Stimulated activated CD4-positive, alpha-beta T cell treated with anti-CD3 and anti-CD28 coated beads, Interleukin-12 subunit alpha, Interleukin-12 subunit beta, amount 100 ng/mL, for 48 hours (primary cell): ENCODE measurements at places on chromosomes 12 and 14.

GRCh38 chr12:24172031-24172772, 222.7 kb upstream of the SOX5 start:
- DNase-seq: no peak

GRCh38 chr12:111448266-111448830, 42.6 kb downstream of the SH2B3 start:
- no peak for DNase-seq

DNA sequence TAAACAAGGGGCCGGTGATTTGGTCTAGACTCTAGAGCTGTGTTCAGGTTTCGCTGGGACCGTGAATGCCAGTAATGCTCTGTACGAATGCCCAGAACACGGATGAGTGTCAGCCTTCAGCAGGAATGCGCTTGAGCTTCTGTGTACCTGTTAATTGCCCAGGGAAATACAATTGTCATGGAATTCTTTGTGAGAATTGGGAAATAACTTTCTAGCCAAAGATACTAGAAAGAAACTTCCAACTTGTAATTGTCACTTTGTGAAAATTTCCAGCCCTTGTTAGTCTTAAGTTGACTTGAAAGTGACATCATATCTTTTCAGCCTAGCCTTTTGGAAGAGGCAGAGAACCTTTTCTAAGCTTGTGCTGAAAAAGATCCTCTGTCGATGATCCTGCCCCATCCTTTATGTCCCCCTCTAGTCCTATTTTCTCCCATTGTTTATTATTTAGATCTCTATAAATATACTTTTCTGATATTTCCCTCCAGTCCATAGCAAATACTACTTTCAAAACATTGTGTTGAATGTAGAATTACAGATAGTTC, 2.7 kb downstream of the CHST11 start:
- DNase-seq: no peak

GRCh38 chr12:57811028-57811755, 7.3 kb downstream of the AVIL start:
- no peak for DNase-seq

GRCh38 chr14:24181371-24182077, 7.1 kb downstream of the IPO4 start:
- DNase-seq: no peak

- DNase-seq: no peak
Measured at GRCh38 chr14:32078023-32078857, 1.1 kb downstream of the ARHGAP5 start.

- no peak for DNase-seq
Measured at GRCh38 chr12:55850401-55850800, 7.7 kb upstream of the MMP19 start.

GRCh38 chr12:2108975-2109671, 56.3 kb downstream of the CACNA1C start:
- no peak for DNase-seq

- peak; percentile 4 for DNase-seq
Measured at GRCh38 chr14:91464615-91465205, 45.4 kb downstream of the PPP4R3A start.

GRCh38 chr12:121224591-121224990, 14.7 kb downstream of the P2RX4 start:
- no peak for DNase-seq

- no peak for DNase-seq
Measured at GRCh38 chr12:76915361-76916169, 36.7 kb upstream of the CSRP2 start.

GRCh38 chr12:28104316-28104715, 85.9 kb upstream of the CCDC91 start:
- DNase-seq: no peak

DNA sequence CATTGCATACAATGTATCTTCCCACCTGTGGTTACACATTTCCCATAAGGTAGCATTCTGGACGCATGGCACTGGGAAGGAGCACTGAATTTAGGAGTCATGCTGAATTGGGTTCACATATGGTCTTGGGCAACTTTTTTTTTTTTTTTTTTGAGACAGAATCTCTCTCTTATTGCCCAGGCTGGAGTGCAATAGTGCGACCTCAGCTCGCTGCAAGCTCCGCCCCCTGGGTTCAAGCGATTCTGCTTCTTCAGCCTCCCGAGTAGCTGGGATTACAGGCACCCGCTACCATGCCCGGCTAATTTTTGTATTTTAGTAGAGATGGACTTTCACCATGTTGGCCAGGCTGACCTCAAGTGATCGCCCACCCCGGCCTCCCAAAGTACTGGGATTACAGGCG, 13.3 kb downstream of the DIP2B start:
- DNase-seq: no peak

DNA sequence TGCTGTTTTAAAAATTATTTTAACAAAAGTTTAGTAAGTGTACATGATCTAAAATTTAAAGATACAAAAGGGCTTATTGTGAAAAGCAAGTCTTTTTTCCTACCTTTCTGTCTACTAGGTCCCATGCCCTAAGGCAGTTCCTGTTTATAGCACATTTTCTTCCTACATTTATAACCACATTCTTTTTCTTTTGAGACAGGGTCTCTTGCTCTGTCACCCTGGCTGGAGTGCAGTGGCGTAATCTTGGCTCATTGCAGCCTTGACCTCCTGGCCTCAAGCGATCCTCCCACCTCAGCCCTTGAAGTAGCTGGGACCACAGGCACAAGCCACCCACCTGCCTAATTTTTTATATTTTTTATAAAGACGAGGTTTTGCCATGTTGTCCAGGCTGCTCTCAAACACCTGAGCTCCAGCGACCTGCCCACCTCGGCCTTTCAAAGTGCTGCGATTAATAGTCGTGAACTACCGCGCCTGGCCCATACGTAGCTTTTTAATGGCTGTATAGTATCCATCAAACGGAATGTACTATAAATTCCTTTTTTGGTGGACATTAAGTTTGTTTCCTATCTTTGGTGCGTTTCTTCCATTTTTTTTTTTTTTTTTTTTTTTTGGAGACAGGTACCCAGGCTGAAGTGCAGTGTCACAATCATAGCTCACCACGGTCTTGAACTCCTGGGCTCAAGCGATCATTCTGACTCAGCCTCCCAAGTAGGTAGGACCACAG, 20.9 kb downstream of the FRS2 start:
- no peak for DNase-seq

GRCh38 chr12:95074766-95075165, 1.3 kb upstream of the NR2C1 start:
- DNase-seq: no peak

DNA sequence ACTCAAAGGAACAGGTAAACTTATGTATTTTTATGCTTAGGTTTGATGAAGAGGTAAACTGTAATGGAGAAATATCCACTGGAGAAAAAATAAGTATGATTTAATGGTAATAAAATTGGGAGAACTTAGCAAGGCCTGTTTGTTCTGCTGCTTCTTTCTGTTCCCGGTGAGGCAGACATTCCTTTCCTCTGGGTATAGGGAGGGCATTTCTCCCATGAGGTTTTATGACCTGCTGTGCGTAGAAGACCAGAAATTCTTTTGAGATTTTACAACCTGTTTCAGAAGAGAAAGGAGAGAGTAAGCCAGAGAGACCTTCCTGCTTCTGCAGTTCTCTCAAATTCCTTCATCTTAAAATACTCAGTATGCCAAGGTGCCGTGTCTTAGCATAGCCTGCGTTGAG, 139.4 kb upstream of the RMST start:
- DNase-seq: no peak

GRCh38 chr12:76158518-76159321, 74.2 kb upstream of the NAP1L1 start:
- peak; percentile 83 for DNase-seq

- no peak for DNase-seq
Measured at GRCh38 chr14:76985540-76986230, 42.8 kb downstream of the IRF2BPL start.

- no peak for DNase-seq
Measured at GRCh38 chr12:125015680-125016310, 22.4 kb downstream of the BRI3BP start.

GRCh38 chr14:94679106-94679810, 67.1 kb downstream of the SERPINA3 start:
- no peak for DNase-seq

DNA sequence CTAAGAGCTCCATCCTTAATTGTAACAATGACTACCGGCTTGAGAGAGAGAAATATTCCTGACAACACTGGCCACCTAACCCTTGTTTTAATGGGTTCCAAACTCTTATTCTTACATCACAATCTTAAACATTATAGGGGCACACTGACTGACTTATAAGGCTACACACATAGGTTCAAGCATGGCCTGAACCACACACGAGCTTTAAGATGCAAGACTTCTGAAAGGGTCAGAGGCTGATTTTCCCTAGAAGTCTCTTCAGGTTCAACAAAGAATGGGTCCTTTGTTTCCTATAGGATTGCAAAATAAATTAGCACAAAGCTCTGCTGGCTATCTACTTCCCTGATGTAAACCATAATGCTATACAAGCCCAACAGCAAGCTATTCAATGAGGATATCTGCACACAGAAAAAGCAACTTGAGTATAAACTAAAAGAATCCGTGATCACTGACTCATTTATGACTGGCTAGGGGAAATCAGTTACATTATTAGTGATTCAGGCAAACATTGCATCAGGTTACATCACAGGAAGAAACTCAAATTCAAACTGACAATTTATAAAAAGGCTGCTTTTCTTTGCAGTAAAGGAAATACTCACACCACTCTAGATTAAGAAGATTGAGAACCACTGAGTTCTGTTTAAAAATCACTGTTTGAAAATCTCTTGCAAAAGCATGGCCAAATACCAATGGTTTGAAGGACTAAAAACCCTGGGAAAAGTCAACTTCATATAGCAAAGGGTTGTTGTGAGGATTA, 8.5 kb downstream of the BTG1 start:
- no peak for DNase-seq

DNA sequence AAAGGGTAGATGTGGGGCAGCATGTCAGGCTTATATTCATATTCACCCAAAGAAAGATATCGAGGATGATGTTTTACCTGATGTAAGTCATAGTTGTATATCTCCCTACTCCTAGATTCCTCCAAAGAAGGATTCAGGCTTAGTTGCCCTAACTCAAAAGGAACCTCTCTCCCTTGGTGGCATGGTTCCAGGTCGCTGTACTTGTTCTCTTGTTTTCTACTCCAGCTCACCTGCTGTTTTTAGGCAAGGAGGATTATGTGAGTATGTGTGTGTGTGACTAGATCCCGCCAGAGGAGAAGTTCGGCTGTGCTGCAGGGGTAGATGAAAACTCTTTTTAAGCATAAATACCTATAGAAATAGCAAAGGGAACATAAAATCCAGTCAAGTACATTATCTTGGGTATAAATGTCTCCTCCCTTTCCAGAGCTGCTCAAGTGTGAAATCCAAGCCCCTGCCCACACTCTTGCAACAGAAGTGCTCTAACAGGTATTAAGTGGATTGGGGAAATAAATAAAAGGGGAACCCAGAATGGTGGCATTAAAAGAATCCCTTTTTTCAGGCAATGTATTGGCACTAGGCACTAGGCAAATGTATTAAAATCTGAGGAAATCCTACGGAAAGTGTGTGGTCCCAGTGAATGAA, 375.7 kb downstream of the ZFP36L1 start:
- DNase-seq: no peak

- no peak for DNase-seq
Measured at GRCh38 chr14:33430414-33431035, 491.8 kb downstream of the NPAS3 start.

DNA sequence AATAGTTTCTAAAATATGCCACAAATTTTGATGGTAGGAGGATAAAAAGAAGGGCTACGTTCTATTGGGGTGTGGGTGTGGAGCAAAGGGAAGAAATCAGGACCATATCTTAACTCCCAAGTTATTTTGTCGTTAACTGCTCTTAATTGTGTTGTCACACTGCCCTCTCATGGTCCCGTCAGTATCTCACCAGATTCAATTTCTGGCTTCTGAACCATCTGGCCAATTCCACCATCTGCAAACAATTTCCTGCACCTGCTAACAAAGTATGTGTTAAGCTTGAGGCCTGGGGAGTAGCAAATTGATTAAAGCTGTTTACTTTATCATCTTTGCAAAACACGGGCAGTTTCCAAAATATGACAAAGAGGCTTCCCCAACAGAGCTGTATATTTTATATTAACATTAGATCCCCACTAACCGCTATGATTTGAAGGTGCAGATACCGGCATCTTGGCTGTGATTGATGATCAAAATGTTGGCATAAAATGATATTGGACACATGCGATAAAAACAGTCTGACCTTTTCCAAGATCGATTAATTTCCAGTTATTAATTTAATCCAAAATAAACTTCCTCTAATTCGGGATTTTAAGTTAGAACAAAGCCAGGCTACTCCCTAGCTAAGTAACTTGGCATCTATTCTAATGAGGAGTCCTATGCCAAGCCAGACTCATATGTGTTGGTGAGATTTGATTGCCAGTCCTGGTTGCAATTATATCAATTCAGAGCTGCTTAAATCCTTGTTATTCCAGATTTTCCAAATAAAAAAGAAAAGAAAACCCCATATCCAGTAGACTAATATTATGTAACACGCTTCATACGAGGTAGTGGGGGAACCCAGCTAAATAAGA, 6.9 kb upstream of the DNM1L start:
- no peak for DNase-seq

DNA sequence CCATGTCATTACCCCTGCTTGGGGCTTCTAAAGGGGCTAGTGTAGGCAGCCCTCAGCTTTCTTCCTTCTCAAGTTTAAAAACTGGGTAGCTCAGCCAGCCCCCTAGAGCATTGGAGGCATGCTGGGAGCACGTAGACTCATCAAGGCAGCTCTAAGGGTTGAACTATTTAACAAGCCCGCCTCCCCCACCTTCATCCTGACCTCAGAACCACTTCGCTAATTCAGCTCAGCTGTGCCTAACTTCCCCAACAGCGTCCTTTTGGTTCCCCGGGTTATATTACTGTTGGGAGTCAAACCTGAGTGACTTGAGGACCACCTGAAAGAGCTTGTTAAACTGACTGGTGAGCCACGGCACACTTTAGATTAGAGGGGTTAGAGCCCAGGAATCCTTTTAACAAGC, 30.1 kb downstream of the MAX start:
- DNase-seq: no peak

- no peak for DNase-seq
Measured at GRCh38 chr12:124867401-124867930, 3.8 kb upstream of the SCARB1 start.

- DNase-seq: no peak
Measured at GRCh38 chr14:55846826-55847446, 266.9 kb downstream of the KTN1 start.

DNA sequence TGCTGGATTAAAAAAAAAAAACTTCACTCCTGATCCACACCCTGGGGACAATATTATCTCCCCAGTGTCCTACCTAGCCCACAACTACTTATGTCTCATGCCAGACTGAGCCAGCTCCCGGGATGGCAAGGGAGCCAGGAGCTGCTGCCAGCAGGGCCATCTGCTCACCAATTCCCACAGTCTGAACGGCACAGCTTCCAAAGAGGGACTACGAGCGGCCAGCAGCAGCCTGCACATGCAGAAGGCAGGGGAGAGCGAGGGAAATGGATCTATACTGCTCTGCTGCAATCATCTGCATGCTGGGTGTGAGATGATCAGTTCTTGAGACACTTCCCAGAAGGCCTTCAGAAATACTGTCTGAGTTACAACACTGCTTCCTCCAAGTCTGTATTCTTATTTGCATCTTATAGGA, 11.1 kb downstream of the SSH1 start:
- no peak for DNase-seq

GRCh38 chr12:12004524-12004923, 66.2 kb upstream of the BCL2L14 start:
- DNase-seq: no peak

- no peak for DNase-seq
Measured at GRCh38 chr12:24803430-24804245, 145.3 kb downstream of the BCAT1 start.
